Stimulated activated CD4-positive, alpha-beta T cell treated with anti-CD3 and anti-CD28 coated beads, Interleukin-12 subunit alpha, Interleukin-12 subunit beta, amount 100 ng/mL, for 24 hours (primary cell): ENCODE measurements at places on chromosomes 6 and 20.

GRCh38 chr20:41697861-41698559 is 79.8 kb upstream of the CHD6 start:
- DNase-seq, result no peak

- no peak for DNase-seq
Observed at GRCh38 chr20:61682996-61683681, 382.5 kb downstream of the TAF4 start.

DNA sequence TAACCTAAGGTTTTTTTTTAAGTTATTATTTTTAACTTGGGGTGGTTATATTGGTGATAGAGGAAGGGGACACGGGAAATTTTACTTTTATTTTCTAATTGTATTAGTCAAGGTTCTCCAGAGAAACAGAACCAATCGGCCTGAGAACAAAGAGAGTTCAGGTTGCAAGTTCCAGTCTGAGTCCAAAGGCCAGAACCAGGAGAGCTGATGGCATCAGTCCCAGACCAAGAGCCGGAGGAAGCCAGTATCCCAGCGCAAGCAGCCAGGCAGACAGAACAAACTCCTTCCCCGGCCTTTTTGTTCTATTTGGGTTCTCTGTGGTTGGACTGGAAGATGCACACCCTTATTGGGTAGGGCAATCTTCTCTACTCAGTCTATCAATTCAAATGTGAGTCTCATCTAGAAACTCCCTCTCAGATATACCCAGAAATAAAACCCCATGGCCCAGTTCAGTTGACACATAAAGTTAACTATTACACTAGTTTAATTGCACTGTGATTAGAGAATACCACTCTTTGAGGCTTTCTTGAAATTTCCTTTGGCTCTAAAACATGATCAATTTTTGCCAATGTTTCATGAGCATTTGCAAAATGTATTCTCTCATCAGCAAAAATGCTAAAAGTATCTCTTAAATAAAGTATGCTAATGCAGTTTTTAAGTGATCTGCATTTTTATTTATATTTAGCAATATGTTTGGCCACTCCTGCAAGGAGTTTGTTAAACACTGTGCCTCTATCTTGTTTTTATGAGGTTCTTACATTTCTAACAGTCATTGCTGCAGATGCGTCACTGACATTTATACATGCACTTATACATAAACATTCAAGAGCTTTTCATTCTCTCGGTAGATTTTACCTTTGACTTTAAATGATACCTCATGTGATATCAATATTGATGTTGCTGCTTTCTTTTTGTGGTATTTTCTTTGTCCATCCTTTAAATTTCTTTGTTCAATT is 103.2 kb upstream of the SSTR4 start:
- DNase-seq, result no peak

DNA sequence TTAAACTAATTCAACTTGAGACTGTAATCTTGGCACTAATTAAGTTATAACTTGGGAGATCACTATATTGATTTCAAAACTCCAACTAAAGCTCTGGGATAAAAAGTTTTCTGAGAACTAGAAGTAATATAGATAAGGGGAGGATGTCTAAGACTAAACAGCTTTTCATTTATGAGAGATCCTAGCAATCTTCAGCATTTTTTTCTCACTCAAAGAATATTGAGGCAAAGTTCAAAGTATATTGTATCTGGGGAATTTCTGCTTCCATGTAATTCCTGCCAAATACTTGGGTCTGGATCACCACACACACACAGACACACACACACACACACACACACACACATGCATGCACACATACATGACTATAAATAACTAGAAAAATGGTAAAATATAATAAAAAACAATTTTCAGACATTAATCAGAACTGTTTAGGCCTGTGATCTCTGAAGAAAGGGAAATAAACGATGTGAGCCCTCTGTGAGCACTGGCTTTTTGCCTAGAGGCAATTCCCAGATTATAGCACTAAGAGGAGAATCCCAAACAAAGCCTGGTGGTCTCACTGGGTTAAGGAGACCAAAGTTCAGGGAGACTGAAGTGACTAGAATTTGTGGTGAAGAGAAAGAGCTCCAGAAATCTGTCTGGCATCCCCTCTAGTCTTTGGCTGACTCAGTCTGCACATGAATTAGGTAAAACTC is 92.8 kb downstream of the ADAT2 start:
- no peak for DNase-seq

- no peak for DNase-seq
Observed at GRCh38 chr6:18551228-18551627, 164.1 kb downstream of the RNF144B start.

- DNase-seq, result no peak
Observed at GRCh38 chr6:142378138-142378875, 76.5 kb downstream of the ADGRG6 start.

DNA sequence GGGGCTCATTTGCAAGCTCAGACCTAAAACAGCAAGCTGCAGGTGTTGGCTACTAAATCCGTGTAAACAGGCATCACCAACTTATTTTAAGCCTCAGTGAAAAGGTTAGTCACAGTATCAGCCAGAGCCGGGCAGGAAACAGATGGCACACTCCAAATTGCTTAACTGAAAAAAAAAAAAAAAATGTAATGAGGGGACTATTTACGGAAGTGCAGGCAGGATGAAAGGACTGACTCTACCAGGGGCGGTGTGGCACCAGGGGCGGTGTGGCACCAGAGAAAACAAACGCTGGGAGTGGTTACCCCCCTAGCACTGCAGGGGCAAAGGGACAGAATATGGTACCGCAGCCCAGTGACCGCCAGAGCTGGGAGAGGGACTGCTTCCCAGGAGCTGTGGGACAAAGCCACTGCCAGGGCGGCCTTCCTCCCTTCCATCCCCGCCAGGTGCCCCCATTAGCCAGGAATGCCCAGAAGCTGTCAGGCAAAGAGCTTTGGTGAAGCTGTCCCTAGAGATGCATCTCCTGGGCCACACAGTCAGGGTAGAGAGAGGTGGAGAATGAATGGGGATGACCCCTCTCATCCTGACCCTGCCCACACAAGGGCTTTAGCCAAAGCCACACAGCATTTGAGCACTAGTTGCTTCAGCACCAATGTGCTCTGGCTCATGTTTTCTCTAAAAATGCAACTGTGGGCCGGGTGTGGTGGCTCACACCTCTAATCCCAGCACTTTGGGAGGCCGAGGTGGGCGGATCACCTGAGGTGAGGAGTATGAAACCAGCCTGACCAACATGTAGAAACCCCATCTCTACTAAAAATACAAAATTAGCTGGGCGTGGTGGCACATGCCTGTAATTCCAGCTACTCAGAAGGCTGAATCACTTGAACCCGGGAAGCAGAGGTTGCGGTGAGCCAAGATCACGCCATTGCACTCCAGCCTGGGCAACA is 39.6 kb upstream of the GFOD1 start:
- DNase-seq, result no peak

DNA sequence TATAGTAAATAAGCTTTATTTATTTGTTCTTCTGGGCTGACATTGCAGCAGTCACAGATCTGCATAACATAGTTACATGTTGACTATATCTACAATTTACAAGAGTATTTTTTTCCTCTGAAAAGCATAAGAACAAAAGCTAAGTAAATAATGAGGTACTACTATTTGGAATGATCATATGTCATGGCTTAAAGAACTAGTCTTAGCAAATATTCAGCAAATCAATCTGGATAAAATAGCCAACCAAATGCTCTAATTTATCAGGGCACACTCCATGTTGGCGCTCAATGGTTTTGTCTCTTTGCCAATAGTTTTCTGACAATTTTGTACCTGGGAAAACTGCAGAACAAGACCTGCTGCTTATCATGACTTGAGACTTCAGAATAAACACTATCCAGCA is 233.4 kb upstream of the RIN2 start:
- DNase-seq, result no peak

- no peak for DNase-seq
Observed at GRCh38 chr6:151408858-151409257, 17.5 kb upstream of the ZBTB2 start.

DNA sequence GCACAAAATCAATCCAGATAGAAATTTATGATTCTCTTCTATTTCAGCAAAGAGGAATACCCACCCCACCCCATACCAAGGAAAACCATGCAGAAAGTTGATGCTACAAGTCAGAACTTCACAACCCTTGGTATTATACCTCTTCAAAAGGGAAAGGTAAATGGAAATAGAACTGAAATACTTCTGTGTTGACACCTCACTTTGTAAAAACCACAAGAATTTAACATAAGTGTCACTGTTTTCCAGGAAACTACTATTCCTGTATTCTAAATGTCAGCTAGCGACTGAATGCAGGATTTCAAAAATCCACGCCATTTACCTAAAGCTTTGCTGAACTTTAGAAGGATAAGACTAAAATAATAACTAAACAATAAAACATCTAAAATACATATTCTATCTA is 3.6 kb downstream of the CPNE1 start:
- no peak for DNase-seq

GRCh38 chr6:35640017-35640664 is 48.6 kb downstream of the FKBP5 start:
- DNase-seq, result no peak

GRCh38 chr20:20561841-20562240 is 150.6 kb downstream of the RALGAPA2 start:
- no peak for DNase-seq

GRCh38 chr6:113047932-113048331 is 700.8 kb downstream of the RFPL4B start:
- DNase-seq, result no peak

DNA sequence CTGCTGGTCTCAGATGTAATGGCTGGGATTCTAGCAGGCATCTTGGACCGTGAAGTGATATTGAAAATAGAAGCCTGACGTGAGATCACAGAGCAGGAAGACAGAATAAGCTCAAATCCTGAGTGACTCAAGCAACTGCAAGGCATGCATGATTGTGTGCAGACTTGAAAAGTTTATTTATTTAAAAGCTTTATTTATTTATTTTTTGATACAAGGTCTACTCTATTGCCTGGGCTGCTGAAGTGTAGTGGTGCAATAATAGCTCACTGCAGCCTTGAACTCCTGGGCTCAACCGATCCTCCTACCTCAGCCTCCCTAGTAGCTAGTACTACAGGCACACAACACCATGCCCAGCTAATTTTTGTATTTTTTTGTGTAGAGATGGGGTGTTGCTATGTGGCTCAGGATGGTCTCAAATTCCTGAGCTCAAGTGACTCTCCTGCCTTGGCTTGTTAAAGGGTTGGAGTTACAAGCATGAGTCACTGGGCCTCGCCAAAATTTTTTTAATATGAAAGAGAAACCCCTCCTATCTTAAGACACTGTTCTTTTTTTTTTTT is 40.1 kb upstream of the RNF144B start:
- DNase-seq, result no peak

- DNase-seq, result no peak
Observed at GRCh38 chr6:42366011-42366705, 85.6 kb downstream of the TRERF1 start.

GRCh38 chr6:1850840-1851157 is 241.1 kb downstream of the FOXC1 start:
- no peak for DNase-seq
